ENCODE measurements at places on chromosomes 1 and 21.

DNA sequence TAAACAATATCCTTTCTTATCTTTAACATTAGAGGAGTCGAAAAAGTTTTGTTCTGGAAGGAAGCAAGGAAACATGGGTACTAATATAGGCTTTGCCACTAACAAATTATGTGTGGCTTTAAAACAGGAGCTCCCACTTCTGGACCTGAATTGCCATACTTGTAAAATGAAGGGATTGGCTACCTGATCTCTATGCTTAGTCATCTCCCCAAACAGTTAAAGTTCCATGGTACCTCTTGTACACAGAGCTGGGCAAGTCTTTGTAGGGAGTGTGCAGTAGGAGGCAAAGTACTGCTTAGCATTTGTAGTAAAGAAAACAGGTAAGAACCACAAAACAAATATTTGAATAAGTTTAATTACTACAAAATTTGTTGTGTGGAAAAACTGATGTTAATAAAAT is 81.3 kb downstream of the MAST2 start:
- no peak for DNase-seq

DNA sequence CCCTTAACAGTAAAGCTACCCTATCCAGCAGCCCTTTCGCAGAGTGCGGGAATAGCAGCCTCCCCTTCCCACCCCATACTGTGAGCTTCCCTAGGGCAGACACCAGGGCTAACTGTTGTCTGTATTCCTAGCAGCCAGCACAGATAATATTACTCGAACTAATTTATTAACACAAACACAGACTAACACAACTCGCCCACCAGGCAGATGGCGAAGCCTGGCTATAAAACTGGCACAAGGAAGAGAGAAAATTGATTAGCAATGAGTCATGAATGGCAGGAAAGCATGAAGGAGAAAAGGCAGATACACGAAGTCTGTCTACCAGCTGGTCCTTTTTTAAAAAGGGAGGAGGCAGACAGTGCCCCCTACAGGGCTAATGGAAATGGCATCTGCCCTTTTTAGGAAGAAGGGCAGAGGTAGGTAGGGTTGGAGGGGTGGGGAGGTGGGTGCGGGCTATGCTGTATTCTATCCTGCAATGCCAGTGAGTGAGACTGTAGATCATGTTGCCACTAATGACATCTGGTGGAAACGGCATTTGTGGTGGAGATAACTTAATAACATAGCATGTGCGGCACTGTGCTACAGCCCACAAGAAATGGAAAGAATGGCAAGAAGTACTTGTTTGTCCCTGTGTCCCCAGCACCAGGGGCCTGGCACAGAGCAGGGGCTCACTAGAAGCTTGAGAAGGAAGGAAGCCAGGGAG is 30.6 kb upstream of the CTPS1 start:
- DNase-seq, result peak; percentile 71

- DNase-seq, result no peak
Observed at GRCh38 chr1:232014941-232015340, 388.4 kb downstream of the DISC1 start.

- peak; percentile 24 for DNase-seq
Observed at GRCh38 chr1:18681423-18681835, 50.8 kb downstream of the PAX7 start.

DNA sequence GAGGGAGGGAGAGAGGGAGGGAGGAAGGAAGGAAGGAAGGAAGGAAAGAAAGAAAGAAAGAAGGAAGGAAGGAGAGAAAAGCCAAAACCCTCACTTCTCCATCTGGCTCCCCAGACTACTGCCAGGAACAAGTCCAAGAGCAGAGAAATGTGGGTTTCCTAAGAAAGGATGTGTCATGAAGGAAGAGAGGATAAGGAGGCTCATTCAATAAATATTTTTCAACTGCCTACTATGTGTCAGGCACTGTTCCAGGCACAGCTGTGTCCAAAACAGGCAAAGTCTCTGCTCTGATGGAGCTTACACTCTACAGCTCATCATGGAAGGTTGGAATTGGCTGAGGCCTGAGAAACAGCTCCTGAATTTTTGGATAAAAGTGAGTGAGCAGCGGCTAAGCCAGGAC is 42.6 kb upstream of the ATP2B4 start:
- DNase-seq, result no peak

DNA sequence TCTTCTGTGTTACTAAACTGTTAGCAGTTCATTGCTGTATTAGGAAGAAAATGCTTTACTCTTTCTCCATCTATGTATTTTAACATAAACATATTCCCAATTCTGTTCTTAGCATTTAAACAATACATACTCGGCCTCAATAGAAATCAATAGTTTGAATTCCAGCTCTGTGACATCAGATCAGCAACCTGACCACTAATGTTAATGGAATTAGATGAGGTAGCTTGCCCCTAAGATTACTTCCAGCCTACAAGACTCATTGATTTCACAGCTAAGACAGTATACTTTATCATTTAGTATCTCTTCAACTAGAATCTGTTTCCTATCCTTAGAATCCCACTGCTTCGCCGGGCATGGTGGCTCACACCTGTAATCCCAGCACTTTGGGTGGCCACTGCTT is 38.9 kb downstream of the EPRS1 start:
- no peak for DNase-seq

DNA sequence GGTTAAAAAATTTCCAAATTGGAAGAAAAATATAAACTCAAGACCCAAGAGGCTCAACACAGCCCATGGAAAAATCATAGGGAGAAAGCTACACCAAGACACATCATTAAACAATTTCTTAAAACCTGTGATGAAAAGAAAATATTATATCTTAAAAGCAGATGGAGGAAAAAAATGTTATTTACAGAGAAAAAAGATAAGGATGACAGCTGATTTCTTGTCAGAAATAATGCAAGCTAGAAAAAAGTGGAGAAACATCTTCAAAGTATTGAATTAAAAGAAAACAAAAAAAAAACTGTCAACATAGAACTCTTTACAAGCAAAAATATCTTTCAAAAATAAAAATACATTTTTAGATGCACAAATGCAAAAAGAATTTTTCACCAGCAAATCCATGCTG is 930.5 kb downstream of the ADGRL2 start:
- DNase-seq, result no peak

DNA sequence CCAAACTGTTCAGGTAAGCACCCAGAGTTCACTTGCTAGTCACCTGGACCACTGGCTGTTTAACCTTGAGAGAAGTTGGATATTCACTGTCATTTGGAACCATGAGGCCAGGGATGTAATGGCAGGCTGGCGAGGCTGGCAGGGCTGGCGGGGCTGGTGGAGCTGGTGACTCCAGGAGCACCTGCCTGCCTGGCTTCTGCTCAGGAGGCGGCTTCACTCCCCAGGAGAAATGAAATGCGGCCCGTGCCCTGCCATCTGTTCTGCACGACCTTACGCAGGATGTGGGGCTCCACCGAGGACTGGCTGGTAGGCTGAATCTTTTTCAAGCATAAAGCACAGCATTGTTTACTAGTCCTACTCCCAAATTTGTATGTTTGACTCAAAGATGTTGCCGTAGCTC is 22.7 kb upstream of the MX1 start:
- no peak for DNase-seq

- no peak for DNase-seq
Observed at GRCh38 chr1:94675373-94675772, 133.8 kb upstream of the F3 start.

DNA sequence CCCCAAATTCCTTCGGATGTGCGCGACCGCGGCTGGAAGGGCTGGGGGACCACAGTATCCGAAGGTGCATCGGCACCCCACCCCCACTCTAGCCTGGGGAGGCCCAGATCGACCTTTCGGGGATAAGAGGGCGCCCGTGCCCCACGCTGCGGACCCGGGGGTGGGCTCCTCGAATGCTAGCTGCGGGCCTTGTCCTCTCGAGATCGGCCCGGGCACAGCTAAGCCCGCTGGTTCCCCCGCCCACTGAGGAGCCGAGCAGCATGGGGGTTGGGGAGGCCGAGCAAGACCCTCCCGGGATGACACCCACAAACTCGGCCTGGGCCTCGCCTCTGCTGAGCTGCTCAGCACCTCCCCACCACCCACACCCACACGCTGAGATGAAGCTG is 653 bp upstream of the IFFO2 start:
- DNase-seq, result peak; percentile 18

DNA sequence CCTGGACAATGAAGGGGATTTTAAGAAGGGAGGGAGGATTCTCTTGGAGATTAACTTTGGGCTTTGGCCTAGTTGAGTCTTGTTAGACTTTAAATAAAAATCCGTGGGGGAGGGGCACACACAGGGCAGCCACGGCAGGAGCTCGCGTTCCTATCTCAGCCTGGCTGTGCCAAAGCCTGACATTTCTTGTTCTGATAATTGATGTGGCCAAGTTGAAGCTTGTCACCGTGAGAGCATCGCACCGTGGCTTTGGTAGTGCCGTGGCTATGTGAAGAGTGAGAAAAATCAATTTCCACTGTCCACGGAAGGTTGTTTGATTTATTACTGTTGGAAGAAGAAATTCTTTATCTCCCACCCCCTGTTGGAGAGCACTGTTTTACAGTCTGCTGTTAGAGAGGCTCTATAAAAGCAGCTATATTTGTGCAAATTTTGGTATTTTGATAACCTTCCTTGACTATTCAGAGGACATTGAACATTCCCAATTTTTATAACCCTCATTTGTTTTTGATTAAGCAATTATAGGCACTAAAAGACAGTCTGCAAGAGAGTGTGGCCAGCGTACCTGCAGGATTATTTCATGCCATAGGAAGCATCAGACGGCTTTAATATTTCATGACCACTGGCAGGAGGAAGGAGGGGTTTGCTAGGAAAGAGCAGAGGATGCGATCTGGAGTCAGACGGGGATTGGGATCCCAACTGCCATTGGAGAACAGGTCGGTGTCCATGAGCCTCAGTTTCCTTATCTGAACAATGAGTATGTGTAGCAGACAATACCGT is 160.7 kb downstream of the KAZN start:
- no peak for DNase-seq

DNA sequence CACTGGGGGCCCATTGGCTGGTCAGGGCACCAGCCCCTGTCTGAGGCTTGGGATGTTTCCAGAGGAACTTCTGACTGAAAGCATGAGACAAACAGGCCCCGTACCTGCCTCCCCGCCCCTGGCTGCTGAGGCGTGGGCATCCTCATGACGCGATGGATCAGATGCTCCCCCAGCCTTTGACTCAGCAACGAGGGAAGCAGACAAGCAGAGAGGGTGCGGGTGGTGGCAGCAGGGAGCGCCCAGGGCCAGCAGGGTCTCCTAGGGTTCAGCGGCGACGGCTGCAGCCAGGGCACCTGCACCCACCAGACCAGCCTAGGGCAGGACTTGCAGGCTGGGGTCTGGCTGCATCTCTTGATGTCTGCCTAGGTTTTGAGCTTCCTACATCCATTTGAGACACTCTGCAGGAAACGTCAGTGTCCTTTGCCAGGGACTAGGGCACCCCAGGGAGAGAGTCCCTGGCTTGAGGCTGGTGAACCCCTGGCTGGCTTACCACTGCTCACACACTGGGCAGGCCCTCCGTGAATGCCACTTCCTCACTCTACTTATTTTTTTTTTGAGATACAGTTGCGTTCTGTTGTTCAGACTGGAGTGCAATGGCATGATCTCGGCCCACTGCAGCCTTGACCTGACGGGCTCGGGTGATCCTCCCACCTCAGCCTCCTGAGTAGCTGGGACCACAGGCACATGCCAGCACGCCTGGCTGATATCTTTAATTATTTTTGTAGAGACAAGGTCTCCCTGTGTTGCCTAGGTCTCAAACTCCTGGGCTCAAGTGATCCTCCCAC is 63.3 kb downstream of the DHRS3 start:
- DNase-seq, result no peak

DNA sequence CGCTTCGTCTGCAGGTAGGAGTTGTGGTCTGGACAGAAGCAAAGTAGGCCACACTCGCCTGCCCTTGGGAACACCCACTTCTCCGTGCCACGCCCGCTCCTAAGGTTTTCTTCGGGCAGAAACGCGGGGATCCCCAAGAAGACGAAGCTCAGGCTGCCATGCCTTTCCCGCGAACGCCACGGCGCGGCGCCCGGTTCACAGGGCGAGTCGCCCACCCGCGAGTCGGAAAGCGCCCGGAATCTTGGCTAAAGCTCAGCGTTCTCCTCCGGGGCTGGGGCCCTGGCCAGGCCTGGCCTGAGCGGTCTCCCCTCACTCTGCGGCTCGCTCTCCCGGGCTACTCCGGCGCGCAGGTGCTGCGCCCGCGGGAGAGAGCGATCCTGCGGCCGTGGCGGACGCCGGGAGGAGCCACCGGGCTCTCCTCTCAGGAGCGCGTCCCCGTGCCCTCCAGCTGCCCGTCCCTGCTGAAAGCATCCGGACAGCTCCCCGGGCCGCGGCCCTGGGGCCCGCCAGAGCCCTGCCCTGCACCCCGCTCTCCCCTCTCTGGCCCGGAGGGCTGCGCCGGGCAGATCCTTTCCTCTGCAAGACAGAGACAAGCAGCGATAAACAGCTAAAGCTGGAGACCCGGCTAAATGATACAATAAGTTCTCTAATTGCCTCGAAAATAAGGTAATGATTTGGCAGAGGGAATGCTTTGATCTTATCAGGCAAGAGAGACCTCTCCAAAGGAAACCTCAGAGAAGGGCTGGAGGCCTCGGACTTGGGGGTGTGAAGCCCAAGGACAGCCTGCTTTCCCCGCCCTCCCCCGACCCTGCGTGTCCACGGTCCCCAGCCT is 6.7 kb upstream of the WNT2B start:
- peak; percentile 53 for DNase-seq

- no peak for DNase-seq
Observed at GRCh38 chr21:45458281-45459170, 53.6 kb downstream of the COL18A1 start.

DNA sequence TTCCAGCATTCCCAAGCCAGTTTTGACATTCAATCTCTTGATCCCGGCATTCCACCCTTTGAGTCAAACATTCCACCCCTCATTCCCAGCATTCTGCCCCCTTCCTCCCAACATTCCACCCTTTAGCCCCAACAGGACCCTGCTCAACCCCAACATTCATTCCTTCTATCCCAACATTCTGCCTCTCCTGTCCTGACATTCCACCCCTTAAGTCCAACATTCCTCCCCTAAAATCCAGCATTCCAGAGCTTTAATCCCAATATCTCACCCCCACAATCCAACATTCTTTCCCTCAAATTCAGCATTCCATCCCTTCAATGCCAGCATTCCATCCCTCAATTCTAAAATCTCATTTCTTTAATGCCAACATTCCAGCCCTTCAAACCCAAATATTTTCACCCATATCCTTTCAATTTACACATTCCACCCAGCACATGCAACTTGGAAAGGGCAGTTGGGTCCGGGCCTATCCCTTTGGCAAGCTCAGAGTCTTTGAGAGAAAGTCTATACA is 22.9 kb downstream of the DDX20 start:
- DNase-seq, result no peak

GRCh38 chr1:16162163-16162822 is 6.4 kb upstream of the EPHA2 start:
- no peak for DNase-seq

- DNase-seq, result no peak
Observed at GRCh38 chr21:28675331-28676041, 317.2 kb downstream of the LTN1 start.

- no peak for DNase-seq
Observed at GRCh38 chr1:223444411-223444810, 51.2 kb downstream of the CCDC185 start.

- DNase-seq, result peak; percentile 47
Observed at GRCh38 chr1:24322470-24323177, 3.5 kb downstream of the GRHL3 start.

- no peak for DNase-seq
Observed at GRCh38 chr1:247429496-247429895, 13.5 kb downstream of the NLRP3 start.
